A673 (cell line): ENCODE measurements at places on chromosomes 13 and 19. TPM values are rescaled to one million over a fixed set of nuclear protein-coding genes. Genes with fewer than 3 reads are reported as not detected.
A peak's percentile ranks its signal among the peaks of the same experiment; 100 is the strongest.

DNA sequence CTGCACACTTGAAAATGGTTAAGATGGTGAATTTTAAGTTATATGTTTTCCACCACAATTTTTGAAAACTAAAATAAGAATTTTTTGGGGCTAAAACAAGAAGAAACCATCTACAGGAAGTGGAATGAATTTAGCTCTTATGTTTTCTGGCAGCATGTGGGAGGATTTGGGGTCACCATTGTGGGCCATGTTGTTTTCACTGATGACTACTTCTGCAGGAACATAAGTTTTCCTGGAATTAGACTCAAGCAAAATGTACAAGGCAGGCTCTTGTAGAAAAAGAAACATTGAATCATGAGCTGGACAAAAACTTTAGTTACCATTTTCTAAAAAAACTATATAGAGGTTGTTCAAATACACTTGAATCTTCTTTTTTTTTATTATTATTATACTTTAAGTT, 125.3 kb upstream of the C1QTNF9B start:
- H3K4me3 ChIP-seq, result no peak overlapping the region
- H3K4me1 ChIP-seq, result no peaks in the 10 kb centered on the region
- no peaks in the 10 kb centered on the region for H3K36me3 ChIP-seq
- no peaks in the 10 kb centered on the region for H3K27me3 ChIP-seq
- DNase-seq, result no peak

GRCh38 chr19:611481-611868, 21.8 kb downstream of the HCN2 start:
- peaks cover 17% of the 10 kb centered on the region for H3K36me3 ChIP-seq
- peaks cover 33% of the 10 kb centered on the region for H3K4me1 ChIP-seq
- no peak overlapping the region for H3K4me3 ChIP-seq
- DNase-seq, result peak; percentile 85

- H3K4me3 ChIP-seq, result no peak overlapping the region
- no peaks in the 10 kb centered on the region for H3K36me3 ChIP-seq
- peaks cover 8% of the 10 kb centered on the region for H3K4me1 ChIP-seq
- DNase-seq, result no peak
Observed at GRCh38 chr13:29887030-29887557, 36.7 kb upstream of the UBL3 start.

DNA sequence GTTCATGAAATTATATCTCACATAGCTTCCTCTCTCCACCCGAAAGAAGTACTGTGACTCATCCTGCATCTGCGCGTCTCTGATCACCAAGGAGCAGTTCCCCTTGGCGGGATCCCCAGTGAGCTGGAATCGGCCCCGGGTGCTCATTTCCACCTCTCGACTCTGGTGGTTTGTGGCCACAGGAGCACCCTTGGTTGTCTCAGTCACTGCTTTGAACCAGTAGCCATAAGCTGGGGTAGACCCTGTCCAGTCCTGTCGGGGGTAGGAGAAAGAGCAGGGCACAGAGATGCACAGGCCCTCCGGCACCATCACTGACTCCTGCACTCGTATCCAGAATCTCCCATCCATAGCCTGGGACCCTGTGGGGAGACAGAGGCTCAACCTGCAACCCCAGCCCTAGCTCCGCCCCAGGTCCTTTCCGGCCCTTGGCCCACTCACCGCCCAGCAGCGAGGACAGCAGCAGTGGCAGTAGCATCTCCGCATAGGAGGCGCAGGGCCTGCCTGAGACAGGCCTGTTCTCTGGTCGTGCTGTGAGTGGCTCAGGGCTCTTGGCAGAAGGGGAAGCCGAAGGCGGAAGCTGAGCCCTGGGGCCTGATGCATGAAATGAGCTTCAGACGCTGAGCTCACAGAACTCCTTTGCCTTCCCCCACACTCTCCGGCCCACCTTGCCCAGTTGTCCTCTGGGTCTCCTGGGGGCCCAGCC, at the start of gene SIGLEC10:
TSS of gene SIGLEC10 (minus strand) at position 536 of the 703 bp plus-strand sequence. CDS start at position 475, 61 bp downstream.
- no peaks in the 10 kb centered on the region for H3K36me3 ChIP-seq
- no peak for DNase-seq
- no peaks in the 10 kb centered on the region for H3K4me1 ChIP-seq
- no peak within 1 kb of the TSS for H3K27ac ChIP-seq
- peaks cover 13% of the 10 kb centered on the region for H3K27me3 ChIP-seq

The ZNF585A gene
- 6.4 and 7.9 TPM in 2 replicates for total RNA-seq

The LSR gene
- 1.9 and 2.9 TPM in 2 replicates for total RNA-seq

The NLRP4 gene
- 0.15 TPM in 1 of 2 replicates, not detected in the other for total RNA-seq

The CEACAM8 gene
- not detected in 2 replicates for total RNA-seq

The TTC9B gene
- total RNA-seq, result not detected in 2 replicates

The CDX2 gene
- total RNA-seq, result not detected in 2 replicates

The CLIP3 gene
- 9.2 and 15.8 TPM in 2 replicates for total RNA-seq
